ENCODE measurements at places on chromosomes 5 and 9.

- no peak for ATAC-seq
These were observed 710.5 kb downstream of the TLR4 start for GRCh38 chr9:118414676-118415075.

GRCh38 chr9:128689820-128690683 lies 1.0 kb downstream of the SET start:
- ATAC-seq: no peak

DNA sequence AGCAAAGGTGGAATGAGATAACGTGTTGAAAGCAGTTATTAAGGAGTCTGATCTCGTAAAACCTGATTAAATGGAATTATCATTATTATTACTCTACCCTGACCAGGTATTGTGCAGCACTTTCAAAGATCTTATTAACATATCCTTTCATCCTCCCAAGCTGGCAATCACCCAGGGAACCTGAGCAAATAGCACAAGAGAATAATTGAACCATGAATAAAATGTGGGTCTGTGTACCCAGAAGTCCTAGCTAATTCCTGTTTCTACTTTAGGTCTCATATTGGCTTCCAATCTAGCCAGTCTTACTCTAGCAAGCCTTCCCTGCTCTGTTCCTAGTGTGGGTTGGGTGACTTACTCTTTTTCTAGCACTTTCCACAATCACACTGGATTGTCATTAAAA lies 162.2 kb upstream of the STK32A start:
- ATAC-seq: no peak

- peak; percentile 92 for ATAC-seq
These were observed 16.9 kb downstream of the DNAJC18 start for GRCh38 chr5:139422307-139422893.

DNA sequence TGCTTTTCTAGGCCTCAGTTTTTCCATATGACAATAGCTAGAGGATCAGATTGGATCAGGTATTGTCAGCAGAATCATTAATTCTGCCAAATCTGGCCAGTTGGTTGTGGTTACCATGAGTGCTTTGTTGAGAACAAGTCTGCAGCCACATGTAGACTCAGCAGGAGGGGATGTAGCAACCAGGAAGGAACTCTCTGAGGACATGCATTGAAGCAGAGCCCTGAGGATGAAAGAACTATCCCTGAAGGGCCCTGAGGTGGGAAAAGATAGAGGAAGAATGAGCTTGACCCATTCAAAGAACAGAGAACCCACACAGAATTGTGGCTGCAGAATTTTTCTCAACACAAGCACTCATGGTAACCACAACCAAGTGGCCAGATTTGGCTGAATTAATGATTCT lies 60.1 kb upstream of the AFAP1L1 start:
- no peak for ATAC-seq

GRCh38 chr9:14769230-14769571 lies 46.7 kb upstream of the CER1 start:
- no peak for ATAC-seq

DNA sequence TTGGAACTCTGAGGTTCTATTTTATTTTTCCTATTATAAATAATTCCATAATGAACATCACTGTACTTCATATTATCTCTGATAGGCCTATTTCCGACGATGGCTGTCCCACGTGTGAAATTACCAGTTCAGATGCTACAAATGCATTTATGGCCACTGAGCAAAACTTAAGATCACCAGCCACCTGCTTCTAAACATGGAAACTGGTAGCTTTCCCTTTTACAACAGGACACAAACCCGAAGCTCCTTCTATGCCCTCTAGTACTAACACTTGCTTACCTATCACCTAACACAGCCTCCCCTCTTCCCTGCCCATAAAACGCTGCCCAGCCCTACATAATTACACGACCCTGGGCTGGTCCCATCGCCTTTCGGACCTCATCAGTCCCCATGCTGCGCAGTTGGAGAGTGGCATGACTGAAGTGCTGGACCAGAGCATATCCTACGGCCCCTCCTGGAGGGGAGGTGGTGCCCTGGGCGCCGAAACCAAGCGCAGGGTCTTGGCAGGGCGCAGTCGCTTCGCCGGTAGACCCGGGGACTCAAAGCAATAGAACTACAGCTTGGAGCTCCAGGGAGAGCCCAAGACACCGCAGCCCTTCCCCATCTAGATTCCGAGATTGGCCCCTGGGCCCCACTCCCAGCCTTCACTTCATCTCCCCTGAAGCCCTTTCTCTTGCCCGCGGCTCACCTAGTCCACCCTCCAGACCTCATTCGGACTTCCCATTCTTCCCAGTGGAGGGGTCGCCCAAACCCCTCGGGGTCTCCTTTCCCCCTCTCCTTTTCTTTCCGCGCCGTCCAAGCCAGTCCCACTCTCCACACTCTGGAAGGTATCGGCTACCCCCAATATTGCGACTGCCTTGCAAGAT lies 1.0 kb upstream of the SAP30L start:
- ATAC-seq: no peak

- peak; percentile 14 for ATAC-seq
These were observed 5.8 kb upstream of the TRIM41 start for GRCh38 chr5:181217111-181217802.

DNA sequence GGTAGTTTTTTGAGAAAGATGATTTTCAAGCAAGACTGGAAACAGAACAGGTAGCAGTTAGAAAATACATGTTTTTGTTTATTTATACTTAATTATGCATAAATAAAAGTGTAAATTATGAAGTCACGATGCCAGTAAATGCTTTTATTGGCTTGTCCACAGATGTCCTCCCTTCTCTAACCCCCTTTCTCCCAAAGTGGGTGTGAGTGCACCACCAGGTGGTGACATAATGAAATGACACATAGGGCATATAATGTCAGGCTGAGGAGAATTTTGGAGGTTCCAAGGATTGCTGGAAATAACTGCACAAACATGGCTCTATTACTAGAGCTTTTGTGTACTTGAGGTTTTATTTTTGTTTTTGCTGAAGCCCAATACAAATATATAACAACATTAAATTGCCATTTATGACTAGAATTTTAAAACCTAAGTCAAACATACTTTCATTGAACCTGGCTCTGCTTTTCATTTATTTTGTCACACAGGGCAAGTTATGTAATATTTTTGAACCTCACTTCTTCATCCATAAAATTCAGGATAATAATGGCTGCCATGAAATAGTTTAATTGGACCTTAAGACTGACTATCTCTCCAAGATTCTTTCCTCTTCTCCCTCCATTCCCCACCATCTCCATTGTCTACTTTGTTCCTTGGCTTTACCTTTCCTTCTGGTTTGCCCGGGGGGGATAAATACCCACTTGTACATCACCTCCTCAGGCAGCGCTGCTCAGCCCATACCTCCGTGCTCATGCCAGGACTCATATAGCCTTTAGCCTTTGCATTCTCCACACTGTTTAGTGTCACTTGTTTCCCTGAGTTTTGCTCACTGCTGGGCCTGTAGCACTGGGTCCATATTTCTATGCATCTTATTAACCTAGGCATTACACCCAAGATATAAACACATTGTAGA lies 168.8 kb downstream of the PDE4D start:
- ATAC-seq: peak; percentile 43

GRCh38 chr5:179008667-179009066 lies 13.5 kb upstream of the GRM6 start:
- no peak for ATAC-seq

- peak; percentile 40 for ATAC-seq
These were observed 249.6 kb downstream of the PIK3R1 start for GRCh38 chr5:68465133-68465532.

DNA sequence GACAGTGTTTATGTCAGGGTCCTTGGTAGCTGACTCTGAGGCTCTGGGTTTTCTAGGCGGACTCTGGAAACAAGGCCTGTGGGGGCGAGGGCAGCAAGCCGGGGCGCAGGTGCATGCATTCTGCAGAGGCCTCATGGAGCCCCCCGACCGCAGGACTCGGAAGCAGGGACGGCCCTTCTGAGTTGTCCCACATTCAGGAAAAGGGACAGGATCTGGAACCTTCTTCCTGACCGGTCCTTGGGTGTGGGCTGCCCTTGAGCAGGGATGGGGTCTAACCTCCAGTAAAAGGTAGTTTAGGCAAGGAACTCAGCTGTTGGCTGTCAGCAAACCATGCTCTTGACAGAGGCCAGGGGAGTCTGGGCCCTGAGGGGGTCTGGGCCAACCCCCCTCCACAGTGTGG lies 7.4 kb upstream of the COL5A1 start:
- ATAC-seq: no peak

DNA sequence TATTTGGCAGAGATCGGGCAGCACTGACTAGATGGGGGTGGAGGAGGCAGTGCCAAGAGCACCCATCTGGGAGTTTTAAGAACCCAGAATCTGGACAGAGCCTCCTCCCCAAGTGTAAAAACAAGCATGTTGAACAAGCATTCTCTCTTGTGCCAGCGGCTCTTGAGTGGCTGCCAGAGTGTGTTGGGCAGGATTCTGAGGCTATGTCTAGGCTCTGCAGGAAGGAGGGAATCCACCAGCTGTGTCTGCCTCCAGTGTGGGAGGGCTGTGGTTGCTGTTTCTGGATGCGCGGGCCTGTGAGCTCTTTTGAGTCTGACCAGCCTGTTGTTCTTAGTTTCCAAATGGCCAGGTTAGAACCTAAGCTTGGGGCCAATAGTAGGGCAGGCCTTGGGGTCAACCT lies 39.8 kb downstream of the HMCN2 start:
- no peak for ATAC-seq

- ATAC-seq: no peak
These were observed 24.1 kb downstream of the UBE2QL1 start for GRCh38 chr5:6472792-6473191.

DNA sequence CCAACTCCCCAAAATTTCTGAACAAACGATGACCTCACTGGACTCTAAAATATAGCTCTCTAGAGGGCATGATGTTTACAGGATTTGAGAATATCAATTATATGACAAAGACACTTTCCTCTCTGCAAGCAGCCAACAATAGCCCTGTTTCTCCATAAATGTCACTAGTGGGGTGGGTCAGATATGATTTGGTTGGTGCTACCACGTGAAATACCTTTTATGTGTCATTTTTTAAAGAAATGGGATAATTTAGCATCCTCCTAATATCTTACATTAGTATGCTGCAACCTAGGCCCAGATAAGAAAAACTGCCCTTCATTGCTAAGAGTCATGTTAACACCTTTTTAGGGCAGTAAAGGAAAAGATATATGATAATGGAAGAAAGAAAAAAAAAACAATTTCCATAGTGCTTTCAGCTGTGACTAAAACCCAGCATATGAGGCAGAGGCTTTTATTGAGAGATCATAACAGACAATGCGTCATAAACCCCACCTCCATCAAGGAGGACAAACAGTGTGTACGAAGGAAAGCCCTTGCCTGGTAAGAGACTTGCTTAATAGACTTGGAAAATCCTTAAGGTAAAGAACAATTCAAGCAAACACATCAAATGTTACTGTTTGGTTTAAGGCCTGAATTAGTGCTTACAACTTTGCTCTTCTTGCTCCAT lies 372.4 kb upstream of the PAPPA start:
- no peak for ATAC-seq

GRCh38 chr5:134582941-134583340 lies 49.7 kb downstream of the SAR1B start:
- ATAC-seq: no peak

DNA sequence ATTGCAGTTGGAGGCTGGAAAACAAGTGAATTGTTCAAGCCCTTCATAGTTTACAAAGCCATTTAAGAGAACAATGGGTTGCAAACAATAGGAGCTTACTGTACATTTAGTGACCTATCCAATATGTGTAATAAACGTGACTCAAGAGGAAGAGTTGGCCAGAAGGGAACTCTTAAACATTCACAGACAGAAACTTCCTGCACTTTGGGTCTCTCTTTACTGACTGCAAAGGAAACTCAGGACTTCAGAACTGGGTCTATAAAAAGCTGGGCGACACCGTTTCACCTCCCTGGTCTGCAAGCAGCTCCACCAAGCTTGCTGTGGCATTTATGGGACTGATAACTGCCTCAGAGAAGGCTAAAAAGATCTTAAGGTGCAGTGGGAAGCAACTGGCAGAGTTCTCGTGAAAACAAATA lies 48.7 kb upstream of the SPATA31D4 start:
- no peak for ATAC-seq

DNA sequence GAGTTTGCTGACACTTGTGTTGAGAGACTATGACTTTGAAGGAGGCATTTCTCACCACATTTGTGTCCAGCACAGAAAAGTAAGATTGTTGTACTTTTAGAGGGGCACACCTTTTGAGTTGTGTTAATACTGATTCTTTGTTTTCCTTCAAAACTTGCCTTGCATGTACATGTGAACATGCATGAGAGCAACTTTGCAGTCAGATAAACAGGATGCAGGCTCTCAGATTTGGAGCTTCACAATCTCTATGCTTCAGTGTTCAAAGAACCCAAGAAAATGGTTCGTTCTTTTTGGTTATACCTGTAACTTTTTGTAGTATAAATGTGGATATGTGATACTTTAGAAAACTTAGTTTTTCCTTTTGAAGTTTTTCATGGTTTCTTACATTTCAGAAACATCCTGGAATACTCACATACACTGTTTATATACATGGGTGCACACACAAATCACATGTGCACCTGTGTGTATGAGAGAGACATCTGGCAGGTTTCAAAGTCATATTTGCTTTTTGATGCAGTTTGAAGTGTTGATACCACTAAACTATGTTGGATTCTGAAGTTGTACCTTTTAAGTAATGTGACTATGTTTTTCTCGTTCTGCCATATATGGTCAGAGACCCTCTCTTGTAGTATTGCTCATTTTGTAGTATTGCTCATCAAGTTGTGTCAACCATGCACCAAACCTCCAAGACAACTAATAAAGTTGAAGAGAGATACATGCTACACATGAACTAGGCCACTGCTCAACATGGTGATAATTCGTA lies 190.7 kb downstream of the CD180 start:
- ATAC-seq: peak; percentile 7

DNA sequence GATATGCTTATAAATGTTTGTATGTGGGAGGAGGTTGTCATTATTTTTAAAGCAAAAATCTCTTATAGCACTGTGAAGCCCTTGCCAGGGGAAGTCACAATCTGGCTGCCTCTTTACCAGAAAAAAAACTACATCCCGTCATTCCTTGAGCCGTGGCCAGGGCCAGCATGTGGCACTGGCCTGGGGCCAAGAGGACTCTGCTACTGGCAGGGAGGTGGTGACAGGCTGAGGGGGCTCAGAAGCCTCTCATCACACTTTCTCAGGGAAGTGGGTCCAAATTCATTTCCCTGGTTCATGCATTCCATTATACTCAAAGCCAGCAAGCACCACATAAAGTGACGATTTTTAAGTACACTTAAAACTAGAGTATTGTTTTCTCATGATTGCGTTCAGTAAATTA lies 457.3 kb downstream of the ZNF608 start:
- no peak for ATAC-seq

DNA sequence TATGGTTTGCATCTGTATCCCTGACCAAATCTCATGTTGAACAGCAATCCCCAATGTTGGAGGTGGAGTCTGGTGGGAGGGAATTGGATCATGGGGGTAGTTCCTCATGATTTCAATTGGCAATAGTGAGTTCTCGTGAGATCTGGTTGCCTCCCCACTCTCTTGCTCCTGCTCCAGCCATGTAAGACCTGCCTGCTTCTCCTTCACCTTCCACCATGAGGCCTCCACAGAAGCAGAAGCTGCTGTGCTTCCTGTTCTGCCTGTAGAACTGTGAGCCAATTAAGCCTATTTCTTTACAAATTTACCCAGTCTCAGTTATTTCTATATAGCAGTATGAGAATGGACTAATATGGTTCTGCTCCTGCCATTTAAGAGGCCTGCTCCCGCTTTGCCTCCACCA lies 32.9 kb downstream of the SCAI start:
- no peak for ATAC-seq

All from activated T-helper 17 cell treated with anti-CD3 and anti-CD28 coated beads, Interleukin-2, amount 50 U/mL, for 72 hours (primary cell).